BJ (cell line): ENCODE measurements at places on chromosomes 1 and 21. TPM values are rescaled to one million over a fixed set of nuclear protein-coding genes. Genes with fewer than 3 reads are reported as not detected.

The CLDN14 gene
- polyA plus RNA-seq = not detected in 2 replicates

DNA sequence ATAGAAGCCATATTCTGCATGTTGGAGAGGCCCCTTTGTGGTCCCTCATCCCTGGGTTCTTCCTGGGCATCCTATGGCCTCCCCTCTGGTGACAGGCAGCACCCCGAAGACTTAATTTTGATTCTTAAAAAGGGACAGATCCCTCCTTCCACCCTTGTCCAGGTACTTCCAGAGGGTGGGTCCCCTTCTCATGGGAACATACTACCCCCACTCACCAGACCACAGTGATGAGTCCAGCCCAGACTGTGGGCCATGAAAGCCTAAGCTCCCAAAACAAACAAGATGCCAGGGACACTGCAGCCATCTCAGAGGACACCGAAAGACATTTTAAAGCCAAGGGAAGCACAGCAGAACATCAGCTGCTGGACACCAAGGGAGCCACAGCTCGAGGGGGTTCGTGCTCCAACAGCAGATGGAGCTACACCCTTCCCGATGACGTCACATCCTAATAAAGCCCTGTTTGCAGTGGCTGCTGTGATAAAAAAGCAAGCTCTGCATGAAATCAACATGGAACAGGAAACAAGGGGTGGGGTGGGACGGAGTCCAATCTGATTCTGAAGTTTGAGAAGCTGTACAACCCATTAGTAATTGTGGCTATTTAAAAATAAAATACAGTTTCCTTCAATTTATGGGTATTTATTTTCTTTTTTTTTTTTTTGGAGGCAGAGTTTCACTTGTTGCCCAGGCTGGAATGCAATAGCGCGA lies 32.4 kb downstream of the GNB1 start:
- peak; percentile 89 for DNase-seq

GRCh38 chr1:35680271-35680670 lies 38.4 kb downstream of the C1orf216 start:
- no peak for DNase-seq

The THEM5 gene
- not detected in 2 replicates for polyA plus RNA-seq

DNA sequence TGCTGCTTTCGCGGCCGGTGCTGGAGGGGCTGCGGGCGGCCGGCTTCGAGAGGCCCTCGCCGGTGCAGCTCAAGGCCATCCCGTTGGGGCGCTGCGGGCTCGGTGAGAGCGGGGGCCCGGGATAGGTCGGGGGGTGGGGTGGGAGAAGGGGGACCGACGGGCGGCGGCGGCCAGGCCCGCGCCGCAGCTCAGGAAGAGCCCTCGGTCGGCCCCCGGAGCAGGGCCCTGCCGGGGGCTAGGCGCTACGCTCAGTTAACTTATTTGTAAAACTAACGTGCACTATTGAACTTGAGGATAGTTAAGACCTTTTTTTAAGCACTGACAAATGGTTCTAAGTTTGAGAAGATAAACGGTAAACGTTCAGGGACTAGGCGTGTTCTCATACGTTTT lies 418 bp downstream of the DDX20 start:
- no peak for DNase-seq

DNA sequence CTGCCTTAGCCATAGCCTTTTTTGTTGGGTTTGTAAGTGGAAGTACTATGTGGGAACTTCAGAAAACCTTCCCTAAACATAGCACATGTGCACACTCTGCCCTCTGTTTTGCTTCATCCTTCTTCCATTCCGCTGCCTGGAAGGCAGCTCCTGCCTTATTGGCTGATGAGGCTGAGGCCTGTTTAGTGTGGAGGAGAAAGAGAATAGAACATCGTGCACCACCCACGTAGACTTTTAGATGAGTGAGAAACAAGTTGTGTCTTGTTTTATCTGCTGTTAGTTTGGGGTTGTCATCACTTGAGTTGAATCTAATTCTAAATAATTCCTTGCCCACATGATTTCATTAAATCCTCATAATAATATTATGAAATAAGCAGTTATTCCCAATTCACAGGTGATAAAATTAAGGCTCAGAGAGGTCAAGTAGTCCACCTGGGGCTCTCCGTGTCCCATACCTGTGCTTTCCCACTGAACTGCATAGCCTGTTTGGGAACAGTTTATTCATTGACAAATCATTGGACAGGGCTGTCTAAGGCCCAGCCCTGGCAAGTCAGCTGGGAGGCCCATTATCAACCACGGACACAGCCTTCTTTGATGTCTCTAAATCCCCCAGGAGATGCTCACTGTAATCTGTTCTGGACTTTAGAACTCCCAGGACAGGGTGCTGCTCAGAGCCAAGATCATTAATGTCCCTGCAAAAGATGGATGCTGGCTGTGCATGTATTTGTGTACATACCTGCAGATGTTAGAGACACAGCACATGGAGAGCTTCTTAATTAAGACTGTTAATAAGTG lies 93.0 kb downstream of the ABCA4 start:
- no peak for DNase-seq

The SMIM1 gene
- polyA plus RNA-seq = 1.0 TPM in 2 replicates

The CCDC27 gene
- polyA plus RNA-seq = not detected in 2 replicates
